WERI-Rb-1 (cell line): ENCODE measurements at places on chromosomes 2 and 18.

DNA sequence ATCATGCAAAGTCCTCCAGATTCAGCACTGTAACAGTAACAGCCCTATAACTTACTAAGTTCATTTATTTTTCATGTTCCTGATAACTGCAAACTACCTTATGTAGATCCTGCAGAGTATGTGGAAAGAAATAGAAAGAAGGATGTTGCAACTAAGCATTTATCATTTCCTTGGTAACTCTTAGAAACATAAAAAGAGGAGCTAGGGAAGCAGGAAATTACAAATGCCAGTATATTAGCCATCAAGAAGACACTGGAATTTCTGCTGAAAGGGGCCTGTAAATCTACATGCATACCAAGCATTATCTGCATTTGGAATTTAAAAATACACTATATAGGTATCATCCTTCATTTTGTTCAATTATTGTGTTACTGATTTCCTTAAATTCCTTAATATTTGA, 66.8 kb downstream of the PDE11A start:
- DNase-seq: no peak

GRCh38 chr2:240389302-240389805, 46.1 kb upstream of the GPC1 start:
- DNase-seq: no peak

GRCh38 chr2:9745153-9745899, 97.9 kb upstream of the TAF1B start:
- DNase-seq: no peak

- no peak for DNase-seq
These were observed 549 bp upstream of the DPP4 start for GRCh38 chr2:162074632-162074895.

DNA sequence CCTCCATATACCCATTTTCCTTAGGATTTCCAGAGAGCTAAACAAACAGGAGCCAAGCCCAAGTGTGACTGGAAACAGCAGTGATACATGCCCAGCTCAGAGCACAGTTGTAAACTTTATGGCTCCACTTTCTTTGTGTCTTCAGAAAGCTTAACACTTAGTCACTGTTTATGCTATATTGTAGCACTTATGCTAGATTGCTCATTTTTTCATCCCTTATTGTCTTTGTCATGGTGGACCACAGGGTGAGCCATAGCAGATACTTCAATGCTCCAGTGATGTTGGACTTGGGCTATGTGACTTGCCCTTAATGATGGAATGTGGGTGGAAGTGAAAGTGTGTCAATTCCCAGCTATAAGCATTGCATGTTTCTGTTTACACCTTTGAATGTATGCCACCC, 401.6 kb downstream of the METTL4 start:
- DNase-seq: no peak

GRCh38 chr2:174324530-174324929, 10.2 kb upstream of the SP9 start:
- no peak for DNase-seq

- DNase-seq: peak; percentile 45
These were observed 10.2 kb downstream of the C18orf32 start for GRCh38 chr18:49476664-49477411.

- DNase-seq: no peak
These were observed 140.9 kb upstream of the TANK start for GRCh38 chr2:161019311-161019710.

- DNase-seq: no peak
These were observed 82.0 kb upstream of the RANBP2 start for GRCh38 chr2:108637304-108637669.

DNA sequence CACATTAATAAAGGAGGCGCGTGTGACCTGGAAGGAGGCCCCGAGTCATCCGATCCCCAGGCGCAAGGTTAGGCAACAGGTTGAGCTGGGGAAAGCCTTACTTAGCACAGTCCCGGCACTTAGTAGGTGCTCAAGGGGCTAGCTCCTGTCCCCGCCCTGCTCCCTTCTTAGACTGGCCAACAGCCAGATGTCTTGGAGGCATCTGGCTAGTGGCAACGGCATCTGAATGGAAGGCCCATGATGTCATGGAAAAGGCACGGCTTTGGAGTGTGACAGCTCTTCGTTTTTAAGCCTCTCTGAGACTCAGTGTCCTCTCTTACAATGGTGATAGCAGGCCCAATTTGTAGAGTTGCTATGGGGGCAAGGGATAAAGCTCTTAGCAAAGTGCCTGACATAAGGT, 258.3 kb downstream of the CYRIA start:
- no peak for DNase-seq

GRCh38 chr2:219065484-219065883, 4.8 kb upstream of the IHH start:
- no peak for DNase-seq

DNA sequence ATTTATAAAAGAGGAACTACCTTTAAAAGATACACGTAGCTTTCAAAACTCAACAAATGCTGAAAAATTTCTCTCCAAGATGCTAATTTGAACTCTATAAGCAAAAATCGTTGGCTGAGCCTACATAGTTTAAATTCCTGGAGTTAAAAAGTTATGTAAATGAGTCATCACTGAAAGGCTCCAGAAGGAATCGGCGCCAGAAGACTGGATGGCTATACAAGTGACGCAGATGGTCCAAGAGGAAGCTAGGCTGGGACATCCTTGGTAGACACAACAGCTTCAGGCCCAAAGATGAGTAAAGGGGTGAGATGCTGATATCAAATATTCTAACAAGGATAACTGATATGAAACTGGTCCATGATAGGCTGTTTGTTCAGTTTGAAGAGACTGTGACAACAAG, 22.8 kb upstream of the DNAH6 start:
- DNase-seq: no peak

DNA sequence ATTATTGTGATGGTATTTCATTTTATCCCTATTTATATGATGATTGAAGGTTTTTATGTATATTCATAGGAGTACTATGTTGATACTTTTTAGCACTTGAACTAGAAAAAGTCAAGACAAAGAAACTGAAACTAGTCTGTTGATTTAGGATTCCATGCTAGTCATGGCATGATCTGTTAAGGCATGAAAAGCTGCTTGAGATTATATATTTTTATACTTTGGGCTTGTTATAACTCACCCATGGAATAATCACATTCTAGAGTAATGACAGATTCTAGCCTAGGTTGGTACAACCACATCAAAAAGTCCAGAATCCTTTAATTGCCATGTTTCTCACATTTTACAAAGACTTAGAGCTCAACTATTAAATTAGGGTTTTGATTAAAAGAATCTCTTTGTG, 472.6 kb upstream of the CELF4 start:
- DNase-seq: no peak

DNA sequence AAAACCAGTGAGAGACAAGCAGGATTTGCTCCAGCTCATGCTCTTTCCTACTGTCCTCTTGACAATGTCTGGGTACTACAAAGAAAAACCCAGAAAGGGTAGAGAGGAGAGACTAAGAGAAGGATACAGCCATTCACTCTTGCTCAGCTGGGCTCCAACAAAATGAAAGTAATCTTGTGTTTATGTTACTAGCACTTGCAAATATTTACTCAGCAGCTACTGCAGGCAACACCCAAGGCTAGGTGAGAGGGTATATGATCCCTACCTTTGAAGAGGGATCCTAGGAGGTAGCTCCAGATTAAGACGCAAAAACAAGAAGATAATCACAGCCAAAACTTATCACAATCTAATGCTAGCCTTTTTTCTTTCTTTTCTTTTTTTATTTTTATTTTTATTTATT, 329.6 kb upstream of the ACVR2A start:
- no peak for DNase-seq

- no peak for DNase-seq
These were observed 107.8 kb upstream of the ST3GAL5 start for GRCh38 chr2:85996591-85996990.

- DNase-seq: no peak
These were observed 51.0 kb downstream of the TSHZ1 start for GRCh38 chr18:75261430-75262223.

GRCh38 chr2:204948024-204948763, 402.9 kb downstream of the PARD3B start:
- no peak for DNase-seq

GRCh38 chr2:171923206-171923605, 945 bp downstream of the HAT1 start:
- DNase-seq: no peak

- no peak for DNase-seq
These were observed 23.5 kb upstream of the ELAC1 start for GRCh38 chr18:50944245-50944932.

GRCh38 chr2:125427721-125428315, 1228.1 kb upstream of the GYPC start:
- DNase-seq: no peak

- no peak for DNase-seq
These were observed 31.4 kb upstream of the CD226 start for GRCh38 chr18:69978732-69979715.

DNA sequence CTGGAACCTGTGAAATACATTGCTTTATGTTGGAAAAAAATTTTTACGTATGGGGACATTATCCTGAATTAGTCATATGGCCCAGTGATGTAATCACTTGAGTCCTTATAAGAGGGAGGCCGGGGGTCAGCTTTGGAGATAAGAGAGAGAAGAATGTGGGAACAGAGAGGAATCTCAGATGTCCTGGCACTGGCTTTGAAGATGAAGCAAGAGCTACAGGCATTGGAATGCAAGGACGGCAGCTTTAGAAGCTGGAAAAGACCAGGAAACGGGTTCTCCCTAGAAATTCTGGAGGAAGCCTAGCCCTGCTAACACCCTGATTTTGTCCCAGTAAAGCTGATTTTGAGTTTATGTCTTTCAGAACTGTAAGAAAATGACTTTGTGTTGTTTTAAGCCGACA, 1129.9 kb upstream of the GYPC start:
- no peak for DNase-seq

DNA sequence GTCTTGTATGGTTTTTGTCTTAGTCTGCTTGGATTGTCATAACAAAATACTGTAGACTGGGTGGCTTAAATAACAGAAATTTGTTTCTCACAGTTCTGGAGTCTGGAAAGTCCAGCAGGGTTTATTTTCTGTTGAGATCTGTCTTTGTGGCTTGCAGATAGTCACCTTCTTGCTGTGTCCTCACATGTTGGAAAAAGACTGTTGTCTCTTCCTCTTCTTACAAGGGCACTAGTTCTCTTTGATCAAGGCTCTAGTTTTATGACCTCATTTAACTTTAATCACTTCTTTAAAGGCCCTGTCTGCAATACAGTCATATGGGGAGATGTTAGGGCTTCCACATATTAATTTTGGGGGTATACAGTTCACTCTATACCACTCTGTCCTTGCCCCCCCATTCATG, 56.5 kb downstream of the NBEAL1 start:
- DNase-seq: no peak

DNA sequence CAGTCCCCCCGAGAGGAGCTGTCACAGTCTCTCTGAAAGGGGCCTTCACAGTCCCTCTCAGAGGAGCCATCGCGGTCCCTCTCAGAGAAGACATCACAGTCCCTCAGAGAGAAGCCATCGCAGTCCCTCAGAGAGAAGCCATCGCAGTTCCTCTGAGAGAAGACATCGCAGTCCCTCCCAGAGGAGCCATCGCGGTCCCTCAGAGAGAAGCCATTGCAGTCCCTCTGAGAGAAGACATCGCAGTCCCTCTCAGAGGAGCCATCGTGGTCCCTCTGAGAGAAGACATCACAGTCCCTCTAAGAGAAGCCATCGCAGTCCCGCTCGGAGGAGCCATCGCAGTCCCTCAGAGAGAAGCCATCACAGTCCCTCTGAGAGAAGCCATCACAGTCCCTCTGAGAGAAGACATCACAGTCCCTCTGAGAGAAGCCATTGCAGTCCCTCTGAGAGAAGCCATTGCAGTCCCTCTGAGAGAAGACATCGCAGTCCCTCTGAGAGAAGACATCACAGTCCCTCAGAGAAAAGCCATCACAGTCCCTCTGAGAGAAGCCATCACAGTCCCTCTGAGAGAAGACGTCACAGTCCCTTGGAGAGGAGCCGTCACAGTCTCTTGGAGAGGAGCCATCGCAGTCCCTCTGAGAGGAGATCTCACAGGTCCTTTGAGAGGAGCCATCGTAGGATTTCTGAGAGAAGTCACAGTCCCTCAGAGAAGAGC, 1.3 kb upstream of the ZNF512 start:
- DNase-seq: no peak

- no peak for DNase-seq
These were observed 27.8 kb downstream of the ANKRD62 start for GRCh38 chr18:12121175-12122042.
